Left ventricle myocardium inferior (tissue), 1 donor: ENCODE measurements at places on chromosomes 12 and 14.

DNA sequence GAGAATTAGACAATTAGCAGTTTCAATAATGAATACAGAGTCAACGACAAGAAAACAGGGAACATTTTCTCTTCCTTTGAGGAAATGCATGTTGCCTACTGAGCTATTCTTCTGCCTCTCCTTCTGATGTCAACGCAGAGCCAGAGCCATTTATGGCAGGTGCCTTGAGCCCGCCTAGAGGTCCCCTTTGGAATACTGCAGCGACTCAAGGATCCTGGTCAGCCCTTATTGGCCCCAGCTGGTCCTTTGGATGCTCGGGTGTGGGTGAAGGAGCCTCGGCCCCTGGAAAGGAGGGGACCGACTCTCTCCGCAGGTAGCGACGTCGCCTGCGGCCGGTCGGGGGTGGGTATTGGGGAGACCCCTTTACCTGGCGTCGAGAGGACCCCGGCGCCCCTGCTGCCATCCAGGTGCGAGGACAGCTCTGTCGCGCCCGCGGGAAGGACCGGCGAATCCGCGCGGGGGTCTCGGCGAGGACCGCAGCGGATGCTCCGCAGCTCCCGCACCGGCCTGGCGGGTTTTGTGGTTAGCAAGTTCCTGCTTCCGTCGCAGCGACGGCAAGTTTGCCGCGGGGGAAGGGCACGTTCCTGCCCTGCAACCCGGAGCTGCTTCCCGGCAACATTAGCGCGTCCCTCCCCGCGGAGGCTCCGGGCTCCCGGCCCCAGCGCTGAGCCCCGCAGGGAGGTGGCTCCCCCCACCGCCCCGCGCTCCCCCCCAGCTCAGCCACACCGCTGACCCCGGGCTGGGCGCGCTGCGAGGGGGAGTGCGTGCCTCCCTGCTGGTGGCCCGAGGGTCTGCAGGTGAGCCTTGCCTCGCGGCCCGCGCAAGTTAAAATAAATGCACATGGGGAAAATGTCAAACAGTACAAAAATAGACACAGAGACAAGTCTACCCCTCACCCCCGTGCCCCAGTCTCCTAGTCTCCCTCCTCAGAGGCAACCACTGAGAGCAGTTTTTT, at the start of gene MANSC1:
Gene MANSC1, minus strand, starts transcription at position 532 of the 955 bp plus-strand sequence. CDS start 6,928 bp downstream, outside the sequence.
- peak; percentile 67 for DNase-seq

- DNase-seq: no peak
Measured at GRCh38 chr12:81472934-81473333, 286.2 kb downstream of the PPFIA2 start.

- DNase-seq: no peak
Measured at GRCh38 chr12:14957551-14958168, 3.7 kb downstream of the ARHGDIB start.

DNA sequence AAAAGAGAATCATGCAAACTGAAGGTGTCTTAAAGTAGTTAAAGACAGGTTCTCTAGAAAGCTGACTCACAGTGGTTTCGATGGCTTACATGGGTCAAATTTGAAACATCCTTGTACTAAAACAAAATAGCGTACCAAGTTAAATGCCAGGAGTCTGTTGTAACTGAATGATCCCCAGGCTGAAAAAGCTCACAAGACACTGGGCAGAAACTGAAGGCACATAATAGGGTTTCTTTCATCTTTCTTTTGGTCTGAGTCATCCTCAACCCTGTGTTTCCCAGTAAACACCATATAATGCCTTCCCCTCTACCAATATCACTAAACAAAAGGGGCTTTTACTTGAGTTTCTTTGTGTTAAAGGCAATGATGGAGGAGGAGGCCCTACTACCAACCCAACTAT, 12.8 kb downstream of the ZFYVE1 start:
- DNase-seq: no peak

GRCh38 chr12:27332714-27333402, at the start of gene BMAL2:
Gene BMAL2 (plus strand): TSS chr12:27332836. CDS start chr12:27333073, 237 bp downstream.
- peak; percentile 36 for DNase-seq

- no peak for DNase-seq
Measured at GRCh38 chr12:3205742-3206519, 128.8 kb downstream of the TSPAN9 start.

- no peak for DNase-seq
Measured at GRCh38 chr12:49813131-49813530, 15.1 kb downstream of the NCKAP5L start.
